Esophagus squamous epithelium (tissue), 5 donors: ENCODE measurements at places on chromosomes 11 and 22.

DNA sequence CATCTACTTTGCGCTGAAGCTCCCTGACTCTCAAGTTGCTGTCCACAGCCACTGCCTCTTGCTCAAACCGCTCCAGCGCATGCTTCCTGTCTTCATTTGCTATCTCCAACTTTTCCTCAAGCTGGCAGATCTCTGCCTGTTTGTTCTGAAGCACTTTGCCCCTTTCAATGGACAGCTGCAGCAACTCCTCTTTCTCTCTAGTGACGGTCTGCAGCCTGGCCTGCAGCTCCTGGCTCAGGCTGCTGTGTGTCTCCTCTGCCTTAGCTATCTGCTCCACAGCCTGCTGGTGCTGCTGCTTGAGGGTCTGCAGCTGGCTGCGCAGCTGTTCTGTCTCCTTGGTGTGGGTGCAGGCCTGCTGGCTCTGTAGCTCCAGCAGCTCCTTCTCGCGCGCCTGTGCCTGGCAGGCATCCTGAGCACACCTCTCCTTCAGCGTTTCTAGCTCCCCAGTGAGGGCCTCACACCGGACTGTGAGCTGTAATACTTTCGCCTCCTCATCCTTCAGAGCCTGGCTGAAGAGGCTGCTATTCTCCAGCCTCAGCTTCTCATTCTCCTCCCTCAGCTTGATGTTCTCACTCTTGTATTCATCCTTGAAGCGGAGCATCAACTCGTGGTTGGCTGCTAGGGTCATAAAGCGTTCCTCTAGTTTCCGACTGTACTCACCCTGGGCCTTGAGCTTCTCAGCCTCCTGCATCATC is 723 bp downstream of the CCDC89 start:
- DNase-seq = no peak

DNA sequence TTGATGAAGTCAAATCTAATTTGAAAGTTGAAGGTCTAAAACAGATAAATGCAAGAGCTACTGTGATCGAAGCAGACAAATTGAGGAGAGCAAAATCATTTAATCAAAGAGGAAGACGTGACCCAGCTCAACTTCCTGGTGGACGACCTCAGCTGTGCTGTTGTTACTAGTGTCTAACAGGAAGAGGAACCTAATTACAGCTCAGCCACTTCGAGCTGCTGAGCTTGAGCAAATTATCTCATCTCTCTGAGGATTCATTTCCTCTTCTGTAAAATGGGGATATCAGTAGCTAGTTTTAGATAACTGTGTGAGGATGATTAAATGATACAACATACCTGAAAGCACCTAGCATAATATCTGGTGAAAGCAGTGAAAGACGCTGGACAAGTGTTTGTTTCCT is 48.6 kb upstream of the OLFML1 start:
- DNase-seq = no peak

DNA sequence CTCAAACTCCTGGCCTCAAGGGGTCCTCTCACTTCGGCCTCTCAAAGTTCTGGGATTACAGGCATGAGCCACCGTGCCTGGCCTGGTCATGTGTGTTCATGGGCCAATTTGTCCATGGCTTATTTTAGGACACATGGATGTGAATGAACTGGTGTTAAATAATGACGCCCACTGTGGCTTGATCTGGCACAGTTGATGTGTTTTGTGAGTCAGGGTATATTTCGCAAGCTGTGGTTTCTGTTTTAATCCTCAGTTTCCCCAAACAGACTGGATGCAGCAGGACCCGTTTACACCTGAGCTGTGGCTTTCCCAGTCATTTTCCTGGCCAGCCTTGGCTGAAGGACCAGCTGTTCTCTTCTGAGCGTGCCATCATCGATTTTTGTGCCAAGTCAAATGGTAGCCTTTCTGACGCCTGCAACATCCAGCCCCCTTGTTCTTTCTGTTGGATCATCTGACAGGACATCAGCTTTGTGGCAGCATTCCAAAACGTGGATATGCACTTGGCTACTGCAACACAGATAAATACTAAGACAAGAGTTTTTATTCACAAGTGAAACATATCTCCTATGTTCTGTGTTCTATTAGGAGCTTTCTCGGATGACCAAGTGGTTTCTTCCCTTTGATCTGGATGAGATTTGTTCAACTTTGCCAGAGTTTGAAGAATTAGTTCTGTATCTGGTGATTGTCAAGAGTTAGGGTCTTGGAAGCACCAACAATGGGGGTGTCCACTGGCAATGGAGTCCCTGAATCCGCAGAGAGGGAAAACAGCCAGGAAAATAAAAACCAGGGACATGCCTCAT is 40.0 kb upstream of the SEPTIN5 start:
- no peak for DNase-seq

- no peak for DNase-seq
These were observed 1.1 kb downstream of the CREB3L1 start for GRCh38 chr11:46278387-46279125.

DNA sequence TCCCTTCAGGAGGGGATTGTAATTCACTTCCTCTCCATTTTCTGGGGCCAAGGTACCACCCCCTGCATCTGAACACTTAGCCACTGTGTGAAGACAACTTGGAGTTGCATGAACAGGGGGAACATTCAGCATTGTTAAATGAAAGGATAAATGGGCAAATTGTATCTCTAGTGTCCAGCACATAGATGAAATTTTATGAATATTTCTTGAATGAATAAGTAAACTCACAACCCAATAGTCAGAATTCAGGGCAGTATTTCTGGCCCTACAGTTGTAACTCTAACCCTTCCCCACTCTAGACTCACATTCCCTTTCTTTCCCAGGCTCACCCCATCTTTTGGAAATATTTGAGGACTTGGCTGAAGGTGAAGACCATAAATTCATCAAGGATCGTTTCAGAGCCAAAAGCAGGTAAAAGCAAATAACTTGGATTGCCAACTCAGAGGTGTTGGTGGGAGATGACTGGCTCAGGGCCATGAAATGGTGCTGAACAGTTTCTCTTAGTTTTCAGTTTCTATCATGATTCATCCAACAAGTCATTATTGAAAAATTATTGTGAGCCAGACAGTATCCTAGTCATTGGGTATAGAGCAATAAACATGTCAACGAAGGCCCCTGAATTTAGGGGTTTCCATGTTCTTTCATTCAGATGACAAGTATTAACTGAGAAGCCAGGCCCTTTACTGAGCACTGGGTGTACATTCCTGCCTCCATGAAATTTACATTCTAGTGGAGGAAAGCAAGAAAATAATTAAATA is 33.3 kb upstream of the ZC3H12C start:
- DNase-seq = no peak

DNA sequence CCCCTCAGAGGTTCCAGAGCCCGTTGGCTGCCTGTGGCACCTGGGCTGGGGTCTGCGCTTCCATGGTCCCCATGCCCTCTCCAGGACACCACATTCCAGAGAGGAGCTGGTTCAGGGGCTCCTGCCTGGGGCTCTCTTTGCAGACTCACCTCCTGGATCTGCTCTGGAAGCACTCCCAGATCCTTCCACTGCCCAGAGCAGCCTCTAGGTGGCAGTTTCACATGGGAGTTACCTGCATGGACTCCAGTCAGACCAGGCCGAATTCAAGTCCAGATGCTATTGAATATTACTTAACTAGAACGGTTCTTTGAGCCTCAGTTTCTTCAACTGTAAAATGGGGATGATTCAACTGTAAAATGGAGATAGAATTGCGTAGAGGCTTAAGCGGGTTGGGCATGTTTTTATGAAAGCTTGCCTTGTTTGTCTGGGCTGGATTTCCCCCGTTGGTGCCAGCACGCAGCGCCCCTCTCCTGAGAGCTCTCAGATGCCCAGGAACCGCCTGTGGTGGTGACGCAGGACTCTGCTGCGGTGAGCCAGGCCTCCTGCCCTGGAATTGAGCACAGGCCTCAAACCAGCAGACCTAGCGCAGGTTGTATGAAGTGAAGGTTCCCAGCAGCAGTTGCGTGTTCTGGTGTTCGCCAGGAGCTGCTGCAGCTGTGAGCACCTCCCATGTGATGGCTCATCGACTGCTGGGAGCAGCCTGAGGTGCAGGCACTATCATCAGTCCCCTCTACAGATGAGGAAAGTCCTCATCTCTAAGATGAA is 44.2 kb downstream of the LMO1 start:
- no peak for DNase-seq

DNA sequence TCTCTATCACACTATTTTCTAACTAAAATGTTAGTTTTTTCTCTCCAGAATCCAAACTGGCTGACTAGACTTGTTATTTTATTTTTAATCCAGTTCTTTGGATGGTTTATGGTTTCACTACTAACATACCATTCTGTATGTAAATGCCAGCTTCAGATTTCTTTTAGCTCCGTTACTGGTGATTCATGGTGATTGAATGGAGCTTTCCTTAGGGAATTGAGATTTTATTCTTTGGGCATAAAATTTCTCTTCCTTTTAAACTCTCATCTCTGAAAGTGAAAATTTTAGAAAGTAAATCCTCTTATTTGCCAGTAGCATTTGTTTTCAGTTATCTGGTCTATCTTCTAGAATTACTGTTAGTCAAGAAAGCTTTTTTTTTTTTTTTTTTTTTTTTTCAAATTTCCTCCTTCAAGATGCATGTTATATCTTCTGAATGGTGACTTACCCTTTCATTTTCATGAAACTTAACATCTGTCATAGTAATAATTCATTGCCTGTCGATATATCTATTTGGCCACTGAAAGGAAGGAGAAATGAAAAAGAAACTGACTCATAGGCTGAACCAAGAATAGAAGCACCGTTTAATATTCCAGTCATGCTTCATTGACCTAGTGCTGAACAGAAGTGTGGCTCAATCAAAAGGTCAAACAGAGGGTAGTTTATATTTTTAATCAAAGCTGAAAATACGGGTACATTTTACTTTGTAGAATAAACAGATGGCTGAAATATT is 6.4 kb downstream of the ENDOD1 start:
- no peak for DNase-seq
